ENCODE measurements at places on chromosomes 13 and 19.

DNA sequence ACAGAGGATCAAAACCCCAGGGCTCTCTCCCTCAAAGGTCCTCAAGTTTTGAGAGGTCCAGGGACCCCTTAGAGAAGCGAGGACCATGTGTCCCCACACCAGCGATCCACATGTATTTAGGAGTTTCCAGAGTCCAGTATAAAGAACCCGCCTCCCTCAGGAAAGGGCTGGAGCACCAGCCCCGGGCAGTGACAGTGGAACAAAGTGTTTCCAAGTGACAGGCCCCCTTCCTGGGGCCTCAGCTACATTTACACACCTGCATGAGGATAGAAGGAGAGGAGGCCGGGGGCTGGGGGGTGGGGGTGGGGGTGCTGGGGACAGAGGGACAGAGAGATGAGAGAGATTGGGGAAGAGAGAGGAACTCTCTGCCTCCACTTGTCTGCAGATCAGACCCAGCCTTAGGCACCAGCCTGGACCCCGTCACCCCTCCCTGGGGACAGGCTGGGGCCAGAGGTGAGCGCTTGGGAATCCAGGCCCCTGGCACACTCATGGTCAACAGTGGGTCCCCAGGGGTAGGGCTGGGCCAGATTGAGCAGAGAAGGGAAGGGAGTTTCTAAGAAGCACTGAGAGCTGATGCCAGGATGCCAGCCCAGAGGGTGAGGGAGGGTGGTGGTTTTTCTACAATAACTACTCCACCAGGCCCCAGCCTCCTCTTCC, 802 bp downstream of the BCAM start:
- no peak for DNase-seq

- DNase-seq = no peak
Measured at GRCh38 chr19:48244281-48244680, 11.4 kb downstream of the CARD8 start.

- DNase-seq = no peak
Measured at GRCh38 chr13:109254274-109254673, 532.1 kb downstream of the IRS2 start.

GRCh38 chr19:50580970-50581634, 12.9 kb upstream of the LRRC4B start:
- no peak for DNase-seq

DNA sequence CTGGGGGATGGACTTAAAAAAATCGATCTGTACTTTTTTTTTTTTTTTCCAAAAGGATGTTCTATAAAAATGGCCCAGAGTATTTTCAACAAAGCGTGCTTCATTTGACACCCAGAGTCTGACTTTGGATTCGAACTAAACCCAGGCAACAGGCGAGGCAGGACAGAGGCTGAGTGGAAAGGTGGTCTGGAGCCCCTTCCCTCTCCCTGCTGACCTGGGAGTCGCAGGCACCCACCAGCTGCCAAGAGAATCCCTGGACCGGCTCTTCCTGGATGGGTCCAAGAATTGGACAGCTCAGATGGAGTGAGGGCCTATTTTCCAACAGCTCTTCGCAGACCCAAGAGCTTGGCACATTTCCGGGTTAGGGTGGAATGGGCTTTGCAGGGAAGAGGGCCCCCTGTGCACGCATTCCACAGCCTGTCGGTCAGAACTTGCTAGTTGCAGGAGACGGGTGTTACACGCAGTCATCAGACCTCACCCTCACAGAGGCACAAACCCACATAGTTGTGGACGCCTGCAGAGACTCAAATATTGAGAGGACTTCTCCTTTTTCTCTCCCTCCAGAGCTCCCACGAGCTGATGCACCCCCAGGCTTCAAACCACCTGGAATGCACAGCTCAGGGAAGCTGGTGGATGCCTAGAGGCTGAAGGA, 15.2 kb downstream of the KCTD15 start:
- DNase-seq = no peak

DNA sequence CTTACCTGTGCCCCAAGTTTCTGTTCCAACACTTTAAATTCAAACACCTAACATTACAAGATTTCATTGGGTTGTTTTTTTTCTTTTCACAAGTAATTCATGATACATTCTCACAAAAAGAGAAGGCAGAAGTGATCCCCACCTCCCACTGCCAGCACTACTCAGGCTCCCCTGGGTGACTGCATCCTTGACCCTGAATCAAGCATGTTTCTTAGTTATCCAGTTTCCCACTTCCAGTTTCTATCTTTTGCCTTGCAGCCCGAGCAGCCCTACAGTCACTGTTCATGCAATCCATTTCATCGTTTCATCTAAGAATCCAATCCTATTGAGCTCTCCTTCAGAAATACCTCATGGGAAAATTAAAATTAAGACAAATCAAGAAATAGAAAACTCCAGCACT, 61.4 kb downstream of the RNASEH2B start:
- DNase-seq = no peak

- DNase-seq = no peak
Measured at GRCh38 chr13:90552702-90553101, 794.8 kb upstream of the MIR17HG start.

DNA sequence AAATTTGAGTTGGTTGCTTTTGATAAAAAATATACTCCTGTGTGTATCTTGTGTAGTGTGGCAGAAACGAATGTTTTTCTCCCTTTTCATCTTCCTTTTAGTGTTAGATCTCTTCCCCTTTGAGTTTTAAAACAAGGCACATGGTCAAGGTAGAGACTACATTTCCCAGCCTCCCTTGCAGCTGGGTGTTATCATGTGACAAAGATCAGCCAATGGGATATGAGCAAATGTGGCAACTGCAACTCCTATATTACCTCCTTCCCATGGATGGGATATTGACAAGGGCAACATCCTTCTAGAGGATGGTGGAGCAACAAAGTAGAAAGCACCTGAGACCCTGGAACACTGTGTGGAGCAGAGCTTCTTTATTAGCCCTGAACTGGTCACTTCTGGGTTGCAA, 42.4 kb downstream of the ADGRE3 start:
- no peak for DNase-seq

GRCh38 chr19:52646571-52647217, 8.5 kb upstream of the ZNF83 start:
- DNase-seq = no peak

DNA sequence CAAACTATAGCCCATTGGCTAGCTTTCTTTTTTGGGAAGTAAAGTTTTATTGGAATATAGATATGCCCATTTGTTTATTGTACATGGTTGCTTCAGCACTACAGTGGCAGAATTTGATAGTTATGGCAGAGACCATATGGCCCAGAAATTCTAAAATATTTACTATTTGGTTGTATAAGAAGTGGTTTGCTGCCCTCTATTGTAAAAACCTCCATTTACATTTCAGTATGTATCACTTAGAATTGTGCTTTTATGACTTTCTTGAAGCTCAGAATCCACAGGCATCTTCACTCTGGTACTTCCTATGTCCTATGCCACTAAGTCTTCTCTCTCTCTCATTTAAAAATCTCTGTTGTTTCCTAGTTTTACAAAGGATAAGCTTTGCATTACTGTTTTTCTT, 37.7 kb downstream of the DLEU7 start:
- DNase-seq = no peak

GRCh38 chr13:40679480-40679985, 13.1 kb upstream of the FOXO1 start:
- DNase-seq = no peak

DNA sequence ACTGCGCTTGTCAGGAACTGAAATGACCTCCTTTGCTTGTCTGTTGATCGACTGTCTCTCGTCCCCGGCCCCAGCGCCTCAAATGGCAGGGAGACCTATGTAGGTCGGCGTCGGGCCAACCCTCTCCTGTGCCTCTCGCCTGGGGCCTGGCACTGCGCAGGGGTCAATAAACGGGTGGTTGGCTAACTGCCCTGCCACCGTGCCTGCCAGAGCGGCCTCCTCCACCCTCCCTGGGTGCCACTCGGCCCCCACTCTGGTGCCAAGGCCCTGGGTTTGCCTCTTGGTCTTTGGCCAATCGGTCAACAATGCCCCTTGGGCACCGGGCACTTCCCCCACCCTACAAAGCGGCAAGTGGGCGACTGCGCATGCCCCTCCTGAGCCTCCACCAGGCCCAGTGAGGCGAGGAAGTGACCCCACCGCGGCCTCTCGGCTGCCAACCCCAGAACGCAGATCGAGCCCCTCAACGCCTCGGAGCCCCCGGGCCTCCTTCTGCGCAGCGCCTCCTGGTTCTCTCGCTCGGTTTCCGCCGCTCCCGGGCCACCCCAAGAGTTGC, 1.1 kb downstream of the KEAP1 start:
- DNase-seq = peak; percentile 42

DNA sequence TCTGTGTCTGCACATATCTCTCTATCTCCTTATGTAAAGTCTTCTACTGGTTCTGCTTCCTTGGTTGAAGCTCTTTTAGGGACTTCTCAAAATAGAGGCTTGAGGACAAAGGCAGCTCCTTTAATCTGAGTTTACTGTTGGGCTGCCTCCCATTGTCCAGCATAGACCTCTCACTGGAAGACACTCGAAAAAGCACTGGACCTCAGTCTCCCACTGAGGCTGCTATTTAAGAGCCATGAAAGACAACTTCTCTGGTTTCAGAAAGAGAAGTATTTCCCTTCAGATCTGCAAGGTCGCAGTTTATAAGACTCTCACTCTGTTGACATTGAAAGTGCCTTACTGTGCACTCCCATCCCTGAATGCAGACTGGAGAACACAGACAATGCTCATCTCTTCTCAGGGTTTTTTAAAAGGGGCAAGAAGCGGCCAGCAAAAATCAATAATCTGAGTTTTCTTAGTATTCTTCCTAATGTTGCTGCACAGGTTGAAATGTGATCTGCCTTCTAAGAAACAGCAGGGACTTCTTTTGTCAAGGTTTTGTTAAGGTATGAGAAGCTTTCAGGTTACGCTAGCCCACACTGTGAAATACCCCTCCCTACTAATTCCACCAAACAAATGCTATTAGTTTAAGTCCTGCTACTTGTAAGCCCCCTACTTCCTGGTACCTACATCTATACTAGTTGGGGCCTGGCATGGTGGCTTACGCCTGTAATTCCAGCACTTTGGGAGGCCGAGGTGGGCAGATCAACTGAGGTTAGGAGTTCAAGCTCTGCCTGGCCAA, 450.0 kb upstream of the SLC10A2 start:
- no peak for DNase-seq

- no peak for DNase-seq
Measured at GRCh38 chr19:47781590-47782262, 3.2 kb downstream of the SELENOW start.

- no peak for DNase-seq
Measured at GRCh38 chr13:113471844-113472243, 18.6 kb upstream of the ADPRHL1 start.

DNA sequence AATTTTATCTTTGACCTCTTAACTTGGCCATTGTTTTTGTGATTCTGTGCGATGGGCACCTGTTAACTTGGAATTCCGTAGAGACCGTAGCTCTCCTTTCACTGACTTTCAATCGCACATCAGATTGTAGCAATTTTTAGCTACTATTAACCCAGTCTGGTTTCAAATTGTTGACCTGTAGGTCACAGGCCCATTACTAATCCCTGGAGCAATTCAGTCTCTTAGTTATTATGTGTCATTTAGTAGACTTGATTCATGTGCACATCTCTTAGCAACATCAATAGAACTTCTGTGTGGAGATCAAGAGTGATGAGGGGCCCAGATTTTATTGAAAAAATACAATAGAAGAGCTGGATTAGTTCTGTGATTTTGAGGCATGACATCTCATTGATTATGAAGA, 549.6 kb upstream of the SLC10A2 start:
- DNase-seq = no peak

DNA sequence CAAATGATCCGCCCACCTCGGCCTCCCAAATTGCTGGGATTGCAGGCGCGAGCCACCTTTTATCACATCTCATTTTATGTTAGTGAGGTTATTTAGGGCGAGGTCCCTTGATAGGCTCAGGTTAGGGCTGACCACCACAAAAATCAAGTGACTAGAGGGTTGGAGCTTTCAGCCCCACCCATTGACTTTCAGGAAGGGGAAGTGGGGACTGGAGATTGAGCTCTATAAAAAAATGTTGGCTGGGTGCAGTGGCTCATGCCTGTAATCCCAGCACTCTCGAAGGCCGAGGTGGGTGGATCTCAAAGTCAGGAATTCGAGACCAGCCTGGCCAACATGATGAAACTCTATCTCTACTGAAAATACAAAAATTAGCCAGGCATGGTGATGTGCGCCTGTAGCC, 20.1 kb downstream of the FPR3 start:
- no peak for DNase-seq

Measured in stimulated activated CD4-positive, alpha-beta T cell treated with anti-CD3 and anti-CD28 coated beads, TNF-alpha, amount 100 ng/mL, for 24 hours (primary cell).